ENCODE measurements at places on chromosomes 1 and 21. TPM values are rescaled to one million over a fixed set of nuclear protein-coding genes. Genes with fewer than 3 reads are reported as not detected.

DNA sequence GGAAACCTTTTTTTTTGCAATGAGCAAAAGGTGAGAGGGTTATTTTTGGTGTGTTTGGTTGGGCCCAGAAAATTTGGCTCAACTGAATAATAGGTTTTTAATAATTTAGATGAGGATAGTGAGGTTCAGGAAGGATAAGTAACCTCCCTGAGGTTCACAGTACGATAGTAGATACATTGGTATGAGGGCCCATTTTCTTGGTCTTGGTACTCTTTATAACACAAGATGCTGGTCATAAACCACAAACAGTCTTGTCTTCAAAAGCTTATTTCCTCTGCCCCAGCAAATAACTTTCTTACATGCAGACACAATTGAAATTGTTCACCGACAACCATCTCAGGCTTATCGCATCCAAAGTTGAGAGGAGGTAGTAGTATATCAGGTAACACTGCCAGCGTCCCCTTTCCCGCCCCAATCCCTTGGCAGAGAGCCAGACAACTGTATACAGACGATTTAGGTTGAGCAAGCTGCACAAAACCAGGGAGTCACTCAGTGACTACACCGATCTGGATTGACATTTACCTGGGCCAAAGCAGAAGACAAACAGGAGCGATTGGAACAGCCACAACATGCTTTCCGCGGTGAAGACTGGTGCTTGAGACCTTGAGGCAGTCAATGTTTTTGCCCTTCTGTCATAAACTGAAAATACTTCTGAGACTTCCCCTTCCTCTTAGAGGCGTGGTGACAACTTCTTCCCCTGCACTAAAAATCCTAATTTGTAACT lies at the start of gene SLAMF6:
TSS of gene SLAMF6 (minus strand) at position 634 of the 724 bp plus-strand sequence. CDS start at position 571, 63 bp downstream.
- peak; percentile 84 for DNase-seq

PGLYRP3 gene
- total RNA-seq = not detected

GRCh38 chr1:156885314-156885713 lies 8.2 kb upstream of the PEAR1 start:
- DNase-seq = no peak

DNA sequence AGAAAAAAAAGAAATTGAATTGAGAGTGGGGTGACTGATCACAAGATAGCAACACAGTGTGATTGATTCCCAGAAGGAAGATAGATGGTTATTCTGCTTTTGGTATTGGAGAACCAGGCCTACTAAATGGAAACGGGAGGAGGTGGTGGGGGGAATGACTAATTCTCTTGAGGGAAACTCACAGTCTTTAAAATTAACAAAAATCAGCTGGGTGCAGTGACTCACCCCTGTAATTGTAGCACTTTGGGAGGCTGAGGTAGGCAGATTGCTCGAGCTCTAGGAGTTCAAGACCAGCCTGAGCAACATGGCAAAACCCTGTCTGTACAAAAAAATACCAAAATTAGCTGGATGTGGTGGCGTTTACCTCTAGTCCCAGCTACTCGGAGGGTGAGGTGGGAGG lies 134.6 kb upstream of the PDE4B start:
- DNase-seq = no peak

ICOSLG gene
- total RNA-seq = 8.3 TPM

GRCh38 chr1:112536561-112536960 lies 27.8 kb downstream of the WNT2B start:
- no peak for DNase-seq

- DNase-seq = no peak
These were observed 57.8 kb downstream of the ARHGEF11 start for GRCh38 chr1:156987715-156988114.

ZFP69B gene
- total RNA-seq = 6.3 TPM

GRCh38 chr21:44708866-44709425 lies 2.4 kb downstream of the TSPEAR start:
- DNase-seq = no peak

DNA sequence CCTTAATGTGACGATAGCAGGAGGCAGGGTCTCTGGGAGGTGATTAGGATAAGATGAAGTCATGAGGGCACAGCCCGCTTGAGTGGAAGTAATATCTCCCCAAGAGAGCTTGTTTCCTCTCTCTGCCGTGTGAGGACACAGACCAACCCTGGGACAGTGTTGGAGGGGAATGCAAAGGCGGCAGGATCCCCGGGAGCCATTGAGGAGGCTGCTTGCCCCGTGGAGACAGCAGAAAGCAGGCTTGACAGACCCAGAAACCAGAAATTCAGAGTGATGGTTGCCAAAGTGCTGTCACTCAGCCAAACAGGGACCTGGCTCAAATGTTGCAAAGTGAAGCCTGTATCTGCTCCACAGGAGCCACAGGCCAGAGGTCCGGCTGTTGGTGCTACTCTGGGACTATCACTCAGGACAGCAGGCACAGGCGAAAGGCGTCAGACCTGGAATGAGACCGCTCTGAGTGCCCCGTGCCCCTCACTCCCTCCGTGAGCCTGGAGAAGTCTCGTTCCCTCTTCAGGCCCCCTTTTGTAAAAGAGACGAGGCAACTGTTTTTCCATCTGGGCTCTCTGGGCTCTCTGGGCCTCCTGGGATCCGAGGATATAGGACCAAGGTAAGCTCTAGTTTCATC lies 96.6 kb upstream of the VANGL1 start:
- DNase-seq = no peak

DNA sequence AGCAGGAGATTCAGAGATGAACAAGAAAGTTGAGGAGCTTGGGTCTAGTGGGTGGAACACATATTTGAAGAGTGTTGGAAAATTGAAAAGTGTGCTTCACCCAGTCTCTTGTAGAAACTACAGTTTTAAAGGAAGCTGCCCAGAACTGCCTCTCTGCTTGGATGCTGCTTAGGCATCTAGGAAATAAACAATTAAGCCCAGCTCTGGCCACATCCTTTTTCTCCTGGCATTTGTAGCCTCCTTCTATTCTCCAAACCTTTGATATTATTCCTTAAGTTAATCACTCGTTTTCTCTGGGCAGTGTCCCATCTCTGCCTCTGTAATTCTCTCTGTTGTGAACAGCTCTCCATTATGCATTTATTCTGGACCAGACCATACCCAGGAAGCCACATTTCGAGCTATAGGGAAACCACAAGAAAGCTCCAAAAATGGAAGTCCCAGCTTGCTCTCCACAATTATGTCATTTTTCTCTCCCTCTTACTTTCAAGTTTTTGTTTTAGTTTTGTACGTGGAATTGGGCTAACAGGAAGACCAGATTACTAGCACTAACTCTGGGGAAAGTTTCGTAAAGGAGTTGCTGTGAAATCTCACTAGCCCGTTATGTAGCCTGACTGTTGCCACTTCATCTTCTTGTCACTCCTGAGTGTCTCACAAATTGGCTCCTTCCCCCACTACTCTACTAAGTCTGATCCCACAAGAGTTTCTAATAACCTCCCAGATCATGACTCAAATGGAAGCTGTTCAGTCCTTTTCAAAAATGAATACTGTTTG lies 102.2 kb downstream of the NTMT2 start:
- DNase-seq = no peak

Data from activated CD4-positive, alpha-beta T cell treated with anti-CD3 and anti-CD28 coated beads, Interleukin-2, amount 10 ng/mL, durations not matched to agents 24 days and 14 days (primary cell).